BJ (cell line): ENCODE measurements at places on chromosomes 7 and 10.
A peak's percentile ranks its signal among the peaks of the same experiment; 100 is the strongest.

- DNase-seq = no peak
Measured at GRCh38 chr7:157011333-157012112, 1.1 kb upstream of the MNX1 start.

DNA sequence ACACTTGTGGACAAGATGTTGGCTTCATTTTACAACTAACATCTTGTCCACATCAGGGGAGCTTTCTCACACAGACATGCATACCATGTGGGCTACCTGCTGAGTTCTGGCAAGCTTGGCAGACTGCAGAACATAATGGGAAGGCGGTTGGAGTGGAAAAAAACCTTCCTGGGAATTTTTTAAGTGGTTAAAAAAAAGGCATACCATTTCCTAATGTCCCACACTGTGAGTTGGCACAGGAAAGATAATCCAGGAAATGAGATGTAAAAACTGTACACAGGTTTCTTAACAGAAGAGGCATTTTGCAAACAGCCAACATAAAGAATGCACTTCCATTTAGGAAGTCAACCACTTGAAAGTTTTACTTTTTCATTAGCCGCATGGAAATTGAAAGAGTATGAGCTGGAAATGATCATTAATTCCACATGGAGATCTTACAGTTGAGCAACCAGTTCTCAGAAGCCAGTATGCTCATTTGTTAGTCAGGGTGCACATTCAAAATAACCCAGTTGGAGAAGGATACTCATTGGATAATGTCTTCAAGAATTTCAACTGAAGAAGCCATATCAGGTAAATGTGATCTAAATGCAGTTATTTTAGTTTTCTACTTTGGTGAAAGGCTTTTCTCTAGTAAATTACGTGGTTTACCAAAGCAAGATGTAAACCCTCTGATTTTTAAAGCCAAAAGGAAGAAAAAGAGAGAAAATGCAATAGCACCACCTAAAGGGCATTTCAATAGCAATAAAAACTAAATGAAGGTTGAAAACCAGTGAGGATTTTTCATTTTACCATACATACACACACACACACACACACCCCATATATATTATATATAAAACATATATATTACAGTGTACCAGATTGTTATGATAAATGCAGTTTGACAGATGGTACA, 194.0 kb downstream of the TAX1BP1 start:
- DNase-seq = peak; percentile 60

DNA sequence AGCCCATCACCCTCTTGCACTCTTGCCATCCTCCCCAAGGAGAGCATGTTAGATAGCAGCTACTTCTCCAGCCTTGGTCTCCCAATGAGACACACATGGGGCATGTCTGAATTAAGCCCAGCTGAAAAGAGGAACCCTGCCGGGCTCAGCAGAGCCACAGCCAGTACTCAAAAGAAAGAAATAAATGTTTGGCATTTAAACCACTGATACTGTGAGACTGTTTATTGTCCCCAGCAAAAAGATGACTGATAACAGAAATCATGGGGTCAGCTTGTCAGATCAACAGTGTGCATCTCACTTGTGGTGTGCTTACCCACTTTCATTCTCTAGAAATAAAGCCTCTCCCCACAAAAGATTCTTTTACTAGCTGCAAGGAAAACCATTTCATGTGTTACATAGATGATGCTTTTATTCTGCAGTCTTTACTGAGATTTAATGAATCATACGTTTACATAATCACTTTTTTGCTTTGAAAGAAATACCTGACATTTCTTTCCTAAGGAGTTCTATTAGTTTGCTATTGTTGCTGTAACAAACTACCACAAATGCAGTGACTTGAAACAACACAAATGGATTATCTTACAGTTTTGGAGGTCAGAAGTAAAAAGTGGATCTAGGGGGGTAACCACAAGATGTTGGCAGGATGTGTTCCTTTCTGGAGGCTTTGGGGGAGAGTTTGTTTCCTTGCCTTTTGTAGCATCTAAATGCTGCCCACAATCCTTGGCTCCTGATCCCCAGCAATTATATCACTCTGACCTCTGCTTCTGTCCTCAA, 20.9 kb downstream of the ANKRD7 start:
- DNase-seq = no peak

DNA sequence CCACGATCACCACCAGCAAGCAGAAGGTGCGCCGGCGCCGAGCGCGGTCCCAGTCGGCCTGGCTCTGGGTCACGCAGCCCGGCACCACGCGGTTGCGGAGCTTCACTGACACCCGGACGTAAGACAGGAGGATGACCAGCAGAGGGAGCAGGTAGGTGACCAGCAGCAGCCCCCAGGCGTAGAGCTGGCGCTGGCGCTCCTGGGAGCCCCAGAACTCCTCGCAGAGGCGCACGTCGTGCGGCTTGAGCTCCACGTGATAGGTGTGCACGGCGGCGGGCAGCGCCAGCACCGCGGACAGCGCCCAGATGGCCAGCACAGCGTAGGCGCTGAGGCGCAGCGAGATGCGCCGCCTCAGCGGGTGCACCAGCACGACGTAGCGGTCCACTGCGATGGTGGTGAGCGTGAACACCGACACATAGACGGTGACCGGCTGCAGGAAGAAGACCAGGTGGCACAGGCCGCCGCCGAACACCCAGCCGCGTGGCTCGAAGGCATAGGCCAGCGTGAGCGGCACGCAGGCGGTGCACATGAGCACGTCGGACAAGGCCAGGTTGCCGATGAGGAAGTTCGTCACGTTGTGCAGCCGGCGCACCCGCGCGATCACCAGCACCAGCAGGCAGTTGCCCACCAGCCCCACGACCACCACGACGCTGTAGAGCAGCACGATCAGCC, 920 bp downstream of the PRLHR start:
- DNase-seq = no peak

GRCh38 chr10:125692196-125692595, 9.2 kb upstream of the TEX36 start:
- DNase-seq = peak; percentile 51

DNA sequence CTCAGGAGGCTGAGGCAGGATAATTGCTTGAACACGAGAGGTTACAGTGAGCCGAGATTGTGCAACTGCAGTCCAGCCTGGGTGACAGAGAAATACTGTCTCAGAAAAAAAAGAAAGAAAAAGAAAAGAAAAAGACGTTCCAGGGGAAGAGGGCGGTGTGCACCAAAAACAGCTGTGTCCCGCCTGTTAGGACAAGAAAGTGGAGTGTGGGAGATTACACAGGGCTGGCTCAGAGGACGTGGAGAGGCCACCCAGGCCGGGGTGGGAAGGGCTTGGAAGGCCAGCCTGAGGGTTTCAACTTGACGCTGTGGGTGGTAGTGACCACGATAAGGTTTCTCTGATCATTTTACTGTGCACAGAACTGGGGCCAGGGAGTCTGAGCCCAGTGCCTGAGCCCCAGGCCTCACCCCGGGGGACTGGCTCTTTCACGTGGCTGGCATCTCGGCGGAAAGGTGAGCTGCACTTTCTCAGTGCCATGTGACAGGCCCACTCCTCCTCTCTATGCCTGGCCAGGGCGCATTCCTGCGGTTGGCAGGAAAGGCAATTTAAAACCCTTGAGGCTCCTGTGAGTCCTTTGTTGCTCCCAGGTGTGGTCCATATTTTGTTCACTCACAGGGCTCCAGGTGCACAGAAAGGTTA, 13.9 kb downstream of the RHBDD2 start:
- no peak for DNase-seq

DNA sequence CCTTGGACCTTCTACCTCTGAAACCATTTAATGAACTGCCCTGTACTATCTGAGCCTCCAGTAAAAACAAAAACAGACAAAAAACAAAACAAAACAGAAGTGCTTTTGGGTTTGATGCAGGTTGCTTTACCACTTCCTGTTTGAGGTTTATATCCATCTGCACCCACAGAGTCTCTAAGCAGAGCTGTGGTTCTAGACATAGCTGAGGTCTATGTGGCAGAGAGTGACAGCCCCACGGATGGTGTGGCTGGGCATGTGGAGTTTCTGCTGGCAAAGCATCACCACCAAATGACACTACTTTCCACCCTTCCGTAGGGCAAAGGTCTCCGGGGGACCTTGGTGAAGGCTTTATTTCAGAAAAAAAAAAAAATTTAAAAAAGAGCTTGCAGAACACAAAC, 754.2 kb downstream of the GRID1 start:
- DNase-seq = no peak

- peak; percentile 69 for DNase-seq
Measured at GRCh38 chr7:17369691-17370426, 71.4 kb downstream of the AHR start.

GRCh38 chr7:34401776-34402175, 256.2 kb upstream of the NPSR1 start:
- DNase-seq = no peak

- DNase-seq = no peak
Measured at GRCh38 chr10:92699518-92700381, 10.0 kb downstream of the HHEX start.

GRCh38 chr7:90726120-90726519, 130.0 kb downstream of the CDK14 start:
- DNase-seq = no peak

- DNase-seq = no peak
Measured at GRCh38 chr7:130695840-130696239, 9.5 kb upstream of the TSGA13 start.

DNA sequence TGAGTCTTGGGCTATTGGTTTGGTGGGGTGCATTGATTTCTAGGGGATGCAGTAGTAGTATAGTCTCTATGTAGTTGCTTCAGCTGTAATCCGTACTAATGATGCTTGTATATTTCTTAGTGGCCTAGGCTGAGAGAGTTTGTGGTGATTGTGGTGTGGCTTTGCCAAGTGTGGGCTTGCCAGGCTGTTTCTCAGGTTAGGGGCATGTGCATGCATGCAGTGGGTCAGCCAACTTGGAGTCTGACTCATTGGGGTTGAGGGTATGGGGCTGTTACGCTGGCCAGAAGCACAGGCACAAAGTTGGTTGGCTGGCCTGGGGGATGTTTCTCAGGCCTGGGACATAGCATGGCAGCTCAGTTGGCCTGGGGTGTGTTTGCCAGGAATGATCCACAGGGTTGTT, 25.7 kb upstream of the PLA2G12B start:
- no peak for DNase-seq

- no peak for DNase-seq
Measured at GRCh38 chr7:5333121-5334045, 50.6 kb downstream of the SLC29A4 start.

- no peak for DNase-seq
Measured at GRCh38 chr10:35526746-35527145, 78.4 kb upstream of the GJD4 start.

DNA sequence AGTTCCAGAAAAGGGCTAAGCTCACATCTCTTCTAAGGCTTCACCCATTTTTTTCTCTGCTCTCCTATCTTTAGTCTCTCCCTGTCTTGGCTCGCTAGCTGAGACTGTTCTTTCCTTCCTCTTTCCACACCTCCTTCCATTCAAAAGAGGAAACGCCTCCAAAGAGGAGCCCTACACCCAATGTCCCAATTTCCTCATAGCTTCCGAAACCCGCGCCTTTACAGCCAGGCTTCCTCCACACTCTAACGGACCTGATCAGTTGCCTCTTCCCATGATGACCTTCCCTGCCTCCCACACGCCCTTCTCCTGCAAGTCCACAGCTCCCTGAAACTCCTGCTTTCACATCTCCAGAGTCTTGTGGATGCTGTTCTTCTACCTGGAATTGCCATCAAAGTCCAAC, 71.7 kb downstream of the COBL start:
- DNase-seq = no peak
